BE2C (cell line): ENCODE measurements at places on chromosomes 11 and 22.

GRCh38 chr11:3086114-3086513 is 28.9 kb upstream of the CARS1 start:
- DNase-seq, result no peak

- no peak for DNase-seq
Observed at GRCh38 chr11:127651175-127651887, 650.8 kb upstream of the KIRREL3 start.

GRCh38 chr22:24108073-24108472 is 73.2 kb upstream of the SUSD2 start:
- no peak for DNase-seq

- DNase-seq, result no peak
Observed at GRCh38 chr22:47341464-47341863, 579.0 kb downstream of the TBC1D22A start.

DNA sequence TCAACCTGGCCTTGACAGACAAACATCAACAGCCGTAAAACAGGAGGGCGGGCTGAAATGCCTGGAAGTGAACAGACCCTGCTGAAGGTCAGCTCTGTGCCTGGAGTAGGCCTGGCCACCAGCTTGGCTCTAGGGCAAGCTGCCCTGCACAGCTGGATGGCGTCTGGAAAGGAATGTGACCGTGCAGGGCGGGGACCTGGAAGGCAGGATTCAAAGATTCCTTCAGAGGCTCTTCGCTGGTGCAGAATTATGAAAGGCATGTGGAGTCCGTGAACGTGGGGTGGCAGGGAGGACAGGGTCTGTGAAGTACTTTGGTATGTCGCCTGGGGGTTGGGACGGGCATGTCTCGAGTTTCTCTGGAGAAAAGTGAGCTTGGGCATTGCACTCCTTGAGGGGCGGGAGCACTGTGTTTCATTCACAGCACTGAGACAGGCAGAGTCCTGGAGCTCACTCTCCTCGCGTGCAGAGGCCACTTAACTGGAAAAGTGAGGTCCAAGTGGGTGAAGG is 1.5 kb downstream of the EHD1 start:
- DNase-seq, result no peak

DNA sequence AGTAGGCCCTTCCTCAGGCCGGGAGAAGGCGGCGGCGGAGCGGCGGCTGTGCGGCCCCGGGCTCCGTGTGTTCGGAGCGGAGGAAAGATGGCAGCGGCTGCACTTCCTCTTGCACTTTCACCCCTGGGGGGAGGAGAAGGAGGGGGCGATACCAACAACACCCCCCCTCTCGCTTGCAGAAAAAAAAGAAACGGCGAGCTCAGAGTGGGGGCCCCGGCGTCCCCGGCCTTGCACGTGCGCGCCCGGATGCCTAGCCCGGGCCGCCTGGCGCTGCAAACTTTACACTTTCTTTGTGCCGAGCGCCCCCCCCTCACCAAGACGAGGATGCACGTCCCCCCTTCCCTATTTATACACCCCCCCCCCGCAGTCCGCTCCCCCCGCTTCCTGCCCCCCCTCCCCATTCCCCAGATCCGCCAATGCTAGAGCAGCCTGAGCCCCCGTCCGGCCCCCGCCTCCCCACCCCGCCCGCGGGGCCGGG is at the start of gene PATZ1:
Gene PATZ1 (minus strand): TSS at position 92 of the 478 bp plus-strand sequence. CDS start 744 bp downstream, outside the sequence.
- DNase-seq, result peak; percentile 86

DNA sequence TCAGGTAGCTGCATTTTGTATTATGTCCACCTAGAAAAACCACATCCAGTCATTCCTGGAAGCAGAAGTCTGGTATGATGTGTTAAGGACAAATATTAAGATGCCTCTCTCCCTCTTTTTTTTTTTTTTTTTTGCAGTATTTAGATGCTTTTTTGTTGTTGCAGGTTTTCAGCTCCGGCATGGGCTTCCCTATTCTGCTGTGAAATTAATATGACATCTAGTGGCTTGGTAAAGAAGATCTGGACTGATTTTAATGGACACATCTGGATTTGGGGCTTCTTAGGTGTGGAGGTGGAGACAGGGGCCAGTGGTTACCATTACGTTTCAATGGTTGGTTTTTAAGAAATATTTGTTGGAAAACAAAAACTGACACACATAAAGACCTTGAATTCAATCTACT is 47.5 kb upstream of the RASSF10 start:
- DNase-seq, result no peak

DNA sequence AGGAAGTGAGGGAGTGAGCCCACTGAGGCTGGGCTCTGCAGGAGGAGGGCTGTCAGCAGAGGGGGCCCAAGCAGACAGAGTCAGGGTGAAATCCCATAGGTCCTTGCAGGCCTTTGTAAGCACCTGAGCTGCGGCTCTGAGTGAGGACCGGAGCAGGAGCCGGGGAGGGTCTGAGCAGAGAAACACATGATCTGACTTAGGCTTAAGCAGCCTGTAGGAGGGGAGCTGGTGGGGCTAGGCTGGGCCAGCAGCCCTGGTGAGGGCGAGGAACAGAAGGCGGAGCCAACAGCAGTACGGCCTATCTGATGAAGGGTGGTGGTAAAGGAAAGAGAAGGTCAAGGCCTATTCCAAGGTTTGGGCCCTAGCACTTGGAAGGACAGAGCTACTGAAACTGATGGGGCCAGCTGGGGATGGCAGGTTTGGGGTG is 26.9 kb upstream of the CBX7 start:
- no peak for DNase-seq

- DNase-seq, result peak; percentile 82
Observed at GRCh38 chr11:120168960-120169681, 31.2 kb upstream of the TRIM29 start.

GRCh38 chr11:82004537-82005213 is 729.0 kb downstream of the FAM181B start:
- DNase-seq, result no peak

DNA sequence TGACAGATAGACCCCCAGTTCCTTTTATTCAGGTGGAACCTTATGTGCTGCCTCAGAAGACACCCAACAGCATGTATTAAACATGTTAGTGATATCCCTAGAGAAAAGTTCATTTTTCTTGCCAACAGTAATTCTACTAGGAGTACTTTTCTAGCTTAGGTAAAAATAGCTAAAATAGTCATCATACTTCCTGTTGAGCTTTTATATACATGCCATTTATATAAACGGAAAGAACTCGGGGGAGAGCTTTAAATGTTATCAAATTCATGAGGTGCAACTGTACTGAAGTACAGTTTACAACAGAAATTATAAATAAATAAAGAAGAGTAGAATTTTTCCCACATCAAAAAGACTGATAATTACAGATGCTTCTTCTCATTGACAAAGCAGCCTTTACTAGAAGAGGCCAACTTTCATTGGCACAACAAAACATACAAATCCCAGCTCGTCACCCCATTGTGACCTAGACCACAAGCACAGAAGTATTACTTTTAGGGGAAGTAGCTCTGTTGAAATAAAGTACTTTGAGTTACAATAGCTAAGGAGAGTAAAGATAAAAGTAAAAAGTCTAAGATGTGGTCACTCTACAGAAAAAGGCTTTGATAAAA is 59.1 kb upstream of the POU2AF2 start:
- DNase-seq, result no peak

DNA sequence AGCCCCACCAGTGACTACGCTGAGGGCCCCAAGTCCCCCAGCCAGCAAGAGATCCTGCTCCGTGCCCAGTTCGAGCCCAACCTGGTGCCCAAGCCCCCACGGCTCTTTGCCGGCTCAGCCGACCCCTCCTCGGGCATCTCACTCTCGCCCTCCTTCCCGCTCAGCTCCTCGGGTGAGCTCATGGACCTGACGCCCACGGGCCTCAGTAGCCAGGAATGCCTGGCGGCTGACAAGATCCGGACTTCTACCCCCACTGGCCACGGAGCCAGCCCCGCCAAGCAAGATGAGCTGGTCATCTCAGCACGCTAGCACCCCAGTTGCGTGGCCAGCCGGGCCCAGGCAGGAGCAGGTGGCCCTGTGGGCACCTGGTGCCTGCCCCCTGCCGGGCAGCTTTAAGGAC is 8.3 kb upstream of the MYRF start:
- DNase-seq, result no peak

DNA sequence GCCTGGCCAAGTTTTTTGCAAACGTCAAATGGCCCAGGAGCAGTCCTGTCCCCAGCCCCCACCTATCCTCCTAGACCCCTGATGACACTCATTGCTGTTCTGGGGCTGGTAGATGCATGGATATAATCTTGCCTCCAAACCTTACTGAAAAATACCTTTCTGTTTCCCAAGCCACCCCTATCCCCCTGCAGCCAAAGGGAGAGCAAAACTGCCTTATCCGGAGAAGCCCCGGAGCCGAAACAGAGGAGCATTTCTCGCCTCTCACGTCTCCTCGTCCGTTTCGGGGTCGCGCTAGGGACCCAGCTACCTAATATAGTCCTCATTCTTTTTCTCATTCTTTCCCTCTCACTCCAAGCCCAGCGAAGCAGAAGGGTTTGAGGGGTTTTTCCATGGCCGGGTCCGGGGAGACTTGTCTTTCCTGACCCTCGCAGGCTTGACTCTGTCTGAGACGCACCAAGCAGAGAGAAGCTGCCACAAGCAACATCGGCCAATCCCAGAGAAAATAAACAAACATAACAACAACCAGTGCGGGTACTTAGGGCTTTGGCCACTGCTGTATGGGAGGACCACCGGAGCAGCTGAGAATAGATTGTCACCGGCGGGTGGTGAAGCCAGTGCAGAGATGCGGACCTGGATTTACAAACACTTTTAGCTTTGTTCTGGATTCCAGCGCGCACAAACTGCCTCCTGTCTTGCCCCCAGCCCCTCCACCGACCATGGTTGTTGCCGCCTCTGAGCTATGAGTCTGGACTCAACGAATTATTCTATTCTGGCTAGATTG is 1.6 kb downstream of the BSX start:
- DNase-seq, result no peak
